ENCODE measurements at places on chromosomes 11 and 22.

- no peak for DNase-seq
Measured at GRCh38 chr11:69479591-69480271, 1.7 kb upstream of the LINC01488 start.

- no peak for DNase-seq
Measured at GRCh38 chr11:35337136-35337913, 82.0 kb downstream of the SLC1A2 start.

DNA sequence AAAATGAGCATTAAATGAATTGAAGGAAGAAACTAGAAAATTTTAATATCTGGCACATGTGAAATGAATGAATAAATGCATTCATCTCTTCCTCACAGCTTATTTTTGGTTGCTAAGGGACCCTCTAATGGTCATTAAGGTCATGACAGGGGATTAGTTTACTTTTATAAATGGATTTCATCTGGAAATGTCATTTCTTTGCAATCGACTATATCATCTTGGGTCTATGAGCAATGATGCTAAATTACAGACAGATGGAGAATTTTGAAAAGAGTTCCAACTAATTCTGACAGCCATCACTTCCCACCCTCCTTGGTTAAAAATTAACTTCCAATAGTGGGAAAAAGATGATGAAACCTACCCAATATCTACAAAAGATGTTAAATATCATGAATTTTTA, 98.0 kb downstream of the KIF18A start:
- no peak for DNase-seq

DNA sequence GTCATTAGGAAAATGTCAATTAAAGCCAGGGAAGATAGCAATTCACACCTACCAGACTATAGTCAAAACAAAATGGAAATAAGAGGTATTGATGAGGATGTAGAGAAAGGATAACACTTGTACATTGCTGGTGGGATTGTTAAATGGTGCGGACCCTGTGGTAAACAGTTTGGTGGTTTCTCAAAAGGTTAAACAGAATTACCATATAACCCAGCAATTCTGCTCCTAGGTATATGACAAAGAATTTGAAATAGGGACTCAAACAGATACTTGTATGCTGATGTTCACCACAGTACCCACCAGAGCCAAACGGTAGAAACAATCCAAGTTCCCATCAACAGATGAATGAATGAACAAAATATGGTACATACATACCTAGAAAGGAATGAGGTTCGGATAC, 33.0 kb upstream of the TOP3B start:
- no peak for DNase-seq

DNA sequence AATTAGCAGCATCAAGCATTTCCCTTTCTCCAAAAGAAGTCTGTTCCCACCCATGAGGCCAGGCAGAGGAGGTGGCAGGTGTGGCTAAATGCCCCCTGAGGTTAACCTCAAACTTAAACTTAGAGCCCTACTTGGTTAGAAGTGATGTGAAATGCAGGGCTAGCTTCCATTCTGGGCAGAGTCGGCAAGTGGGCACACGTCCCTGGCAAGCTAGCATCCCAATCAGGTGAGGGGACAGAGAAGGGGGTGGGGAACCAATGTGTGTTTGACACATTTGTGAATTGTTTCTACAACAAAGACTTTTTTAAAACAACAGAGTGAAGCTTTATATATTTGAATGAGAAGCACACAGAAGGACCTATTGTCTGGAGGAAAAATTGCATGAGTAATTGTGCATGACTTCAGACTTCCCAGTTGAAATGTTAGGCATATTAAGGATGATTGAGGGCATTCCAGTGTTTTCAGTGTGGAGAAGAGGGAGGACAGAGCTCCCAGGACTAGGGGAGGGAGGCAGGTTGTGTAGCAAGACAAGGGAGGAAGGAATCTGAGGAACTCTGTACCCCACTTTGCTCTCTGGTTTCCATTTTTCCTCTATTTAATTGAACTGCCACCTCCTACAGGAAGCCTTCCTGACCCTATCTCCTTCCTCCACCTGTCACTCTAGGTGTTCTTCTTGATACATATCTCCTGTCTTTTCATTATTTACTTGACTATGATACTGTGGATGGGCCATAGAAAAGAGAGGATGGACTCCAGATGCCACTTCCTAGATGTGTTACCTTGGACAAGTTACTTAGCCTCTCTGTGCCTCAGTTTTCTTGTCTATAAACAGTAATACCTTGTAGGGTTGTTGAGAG, 83.3 kb upstream of the PICALM start:
- DNase-seq: no peak

GRCh38 chr22:35660291-35661127, 12.3 kb downstream of the APOL6 start:
- DNase-seq: no peak

DNA sequence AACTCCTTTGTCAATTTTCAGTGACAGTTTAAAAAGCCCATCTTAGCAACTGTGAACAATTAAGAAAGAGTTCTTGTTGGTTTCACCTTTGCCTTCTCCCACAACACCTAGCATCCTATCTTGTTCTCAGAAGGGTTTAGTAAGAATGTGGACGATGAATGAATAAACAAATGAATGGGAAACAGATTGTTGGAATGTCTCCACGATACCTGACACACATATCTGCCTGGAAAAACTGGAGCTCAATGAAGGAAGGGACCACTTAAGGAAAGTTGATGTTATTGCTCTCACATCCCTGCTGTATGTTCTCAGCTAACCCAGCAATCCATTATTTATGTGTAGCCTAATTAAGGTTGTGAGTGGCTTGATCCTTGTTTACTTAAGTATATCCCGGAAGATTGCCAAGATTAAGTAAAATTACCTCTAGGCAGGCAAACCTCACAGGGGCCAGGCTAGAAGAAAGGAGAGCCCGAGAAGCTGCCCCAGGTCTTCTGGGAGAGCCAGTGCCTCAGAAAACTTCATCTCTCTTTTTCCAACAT, 286.4 kb downstream of the NXPE2 start:
- no peak for DNase-seq
